ENCODE measurements at places on chromosomes 3 and 15. TPM values are rescaled to one million over a fixed set of nuclear protein-coding genes. Genes with fewer than 3 reads are reported as not detected.

SYNPR gene
- not detected for total RNA-seq

SLC7A14 gene
- total RNA-seq: not detected

DNA sequence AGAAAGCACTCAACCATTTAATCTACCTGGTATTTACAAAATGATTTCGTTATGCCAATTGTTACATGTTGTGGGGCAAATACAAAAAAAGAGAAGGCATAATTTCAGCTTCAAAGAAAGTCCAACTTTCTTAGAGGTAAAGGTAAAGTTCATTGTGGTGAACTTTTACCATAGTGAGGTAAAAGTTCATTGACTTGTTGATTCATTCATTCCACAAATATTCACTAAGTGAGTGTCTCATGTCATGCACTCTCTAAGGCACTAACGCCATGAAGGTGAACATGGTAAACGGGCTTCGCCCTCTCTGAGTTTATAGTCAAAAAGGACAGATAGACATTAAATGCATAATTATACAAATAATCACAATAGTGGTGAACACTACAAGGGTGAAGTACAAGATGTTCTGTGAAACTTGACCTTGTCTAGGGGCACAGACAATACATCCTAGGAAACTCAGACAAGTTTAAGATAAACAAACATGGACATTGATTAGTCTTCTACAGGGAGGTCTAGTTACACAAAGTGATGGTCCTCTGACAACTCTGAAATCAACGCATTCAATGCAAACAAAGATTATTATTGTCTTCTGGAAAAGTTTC, 378.6 kb downstream of the MAGI1 start:
- no peaks in the 10 kb centered on the region for H3K36me3 ChIP-seq
- DNase-seq: no peak
- no peak overlapping the region for H3K27ac ChIP-seq
- no peaks in the 10 kb centered on the region for H3K27me3 ChIP-seq

DNA sequence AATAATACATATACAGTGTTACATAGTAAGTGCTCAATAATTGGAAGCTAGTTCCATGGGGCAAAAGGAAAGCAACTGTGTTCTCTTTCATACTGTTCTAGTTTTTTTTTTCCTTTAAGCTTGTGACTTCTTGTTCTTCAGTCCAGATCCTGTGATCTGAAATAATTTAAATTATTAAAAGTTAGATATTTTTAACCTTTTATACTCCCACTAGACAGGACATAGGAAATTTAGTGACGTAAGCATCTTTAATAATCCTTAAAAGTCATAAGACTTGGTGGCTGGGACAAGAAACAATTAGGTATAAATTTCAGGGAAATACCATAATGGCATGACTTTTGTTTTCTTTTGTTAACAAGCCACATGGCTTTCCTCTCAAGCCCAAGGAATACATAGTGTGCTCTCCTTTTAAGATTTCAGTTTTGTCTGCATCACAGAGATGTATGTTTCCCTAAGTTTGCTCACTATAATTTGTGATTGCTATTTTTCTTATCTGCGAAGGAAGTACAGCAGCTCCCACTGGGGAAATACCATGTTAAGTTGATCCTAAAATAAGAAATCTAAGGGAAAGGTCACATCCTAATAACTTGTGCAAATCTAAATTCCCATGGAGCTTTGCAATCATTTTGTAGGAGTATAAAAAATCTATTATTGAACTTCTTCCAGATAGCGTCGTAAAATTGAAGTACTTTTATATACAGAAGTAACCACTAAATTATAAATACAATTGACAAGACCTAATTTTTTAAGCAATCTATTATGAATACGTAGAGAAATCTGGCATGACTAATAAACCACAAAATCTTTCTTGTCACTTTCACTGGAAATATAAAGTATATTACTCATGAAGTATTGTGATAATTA, 30.1 kb downstream of the PPARG start:
- no peaks in the 10 kb centered on the region for H3K36me3 ChIP-seq
- no peaks in the 10 kb centered on the region for H3K27me3 ChIP-seq
- no peak for DNase-seq
- H3K4me1 ChIP-seq: peaks cover 5% of the 10 kb centered on the region

DNA sequence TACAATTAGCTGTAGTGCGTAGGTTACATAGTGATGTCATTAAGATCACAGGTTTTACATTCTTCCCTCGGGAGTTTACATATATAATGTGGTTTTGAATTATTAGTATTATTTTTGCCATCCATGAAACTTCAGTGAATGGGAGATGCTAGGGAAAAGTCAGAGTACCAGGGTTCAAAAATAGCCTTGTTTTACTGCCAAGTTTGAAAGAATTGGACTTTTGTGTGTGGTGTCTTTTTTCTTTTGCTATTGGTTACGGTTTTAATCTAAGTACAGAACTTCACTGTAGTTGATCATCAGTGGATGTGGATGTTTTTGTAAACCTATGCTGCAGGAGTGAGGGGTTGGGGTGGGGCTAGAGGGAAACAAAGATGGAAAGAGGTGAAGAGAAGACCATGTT, 20.7 kb downstream of the SLC25A26 start:
- no peaks in the 10 kb centered on the region for H3K27me3 ChIP-seq
- no peaks in the 10 kb centered on the region for H3K4me1 ChIP-seq
- no peak overlapping the region for H3K4me3 ChIP-seq

All from HCT116 (cell line).